ENCODE measurements at places on chromosomes 3 and 15.

GRCh38 chr3:178777718-178778411 is 241.6 kb downstream of the KCNMB2 start:
- DNase-seq = no peak

GRCh38 chr3:52685285-52685708 is 416 bp downstream of the PBRM1 start:
- DNase-seq = peak; percentile 47

- DNase-seq = no peak
Observed at GRCh38 chr3:146078031-146078430, 83.0 kb downstream of the PLOD2 start.

DNA sequence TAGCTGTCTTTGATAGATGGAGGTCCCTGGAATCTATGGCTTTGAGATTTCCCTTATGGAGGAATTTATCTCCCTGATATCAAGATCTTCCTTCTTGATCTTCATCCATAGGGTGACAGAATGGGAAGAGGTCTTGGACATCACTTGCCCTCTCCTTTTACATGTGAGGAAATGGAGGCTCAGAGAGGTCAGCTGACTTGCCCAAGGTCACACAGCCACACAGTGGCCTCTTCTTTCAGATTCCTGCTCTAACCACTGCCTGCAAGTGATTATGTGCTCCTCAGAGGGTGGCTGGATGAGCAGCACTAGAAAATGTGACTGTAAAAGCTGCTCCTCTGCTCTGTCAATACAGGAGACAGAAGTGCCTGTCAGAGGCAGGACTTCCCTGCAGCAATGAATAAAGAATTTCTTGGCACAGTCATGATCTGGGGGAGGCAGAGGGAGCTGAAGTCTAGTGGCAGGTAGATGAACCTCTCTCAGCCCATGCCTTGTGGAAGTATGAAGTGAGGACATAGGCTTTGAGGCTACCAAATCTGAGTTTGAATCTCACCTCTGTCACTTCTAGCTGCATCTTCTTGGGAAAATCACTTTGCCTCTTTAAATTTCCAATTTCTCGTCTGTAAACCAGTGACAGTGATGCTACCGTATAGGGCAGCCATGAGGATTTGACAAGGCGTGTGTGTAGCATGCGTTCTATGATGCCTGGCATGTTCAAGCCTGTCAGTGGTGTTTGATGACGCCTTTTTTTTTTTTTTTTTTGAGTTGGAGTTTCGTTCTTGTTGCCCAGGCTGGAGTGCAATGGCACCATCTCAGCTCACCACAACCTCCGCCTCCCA is 12.0 kb downstream of the SSUH2 start:
- DNase-seq = no peak

DNA sequence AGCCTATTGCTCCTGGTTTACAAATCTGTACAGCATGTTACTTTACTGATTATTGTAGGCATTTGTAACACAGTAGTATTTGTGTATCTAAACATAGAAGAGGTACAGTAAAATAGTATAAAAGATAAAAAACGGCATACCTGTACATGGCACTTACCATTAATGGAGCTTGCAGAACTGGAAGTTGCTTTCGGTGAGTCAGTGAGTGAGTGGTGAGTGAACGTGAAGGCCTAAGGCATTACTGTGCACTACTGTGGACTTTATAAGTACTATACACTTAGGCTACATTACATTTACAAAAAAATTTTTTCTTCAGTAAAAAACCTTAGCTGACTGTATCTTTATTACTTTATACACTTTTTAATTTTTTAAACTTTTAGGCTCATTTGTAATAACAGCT is 90.9 kb downstream of the RAP2B start:
- DNase-seq = no peak

DNA sequence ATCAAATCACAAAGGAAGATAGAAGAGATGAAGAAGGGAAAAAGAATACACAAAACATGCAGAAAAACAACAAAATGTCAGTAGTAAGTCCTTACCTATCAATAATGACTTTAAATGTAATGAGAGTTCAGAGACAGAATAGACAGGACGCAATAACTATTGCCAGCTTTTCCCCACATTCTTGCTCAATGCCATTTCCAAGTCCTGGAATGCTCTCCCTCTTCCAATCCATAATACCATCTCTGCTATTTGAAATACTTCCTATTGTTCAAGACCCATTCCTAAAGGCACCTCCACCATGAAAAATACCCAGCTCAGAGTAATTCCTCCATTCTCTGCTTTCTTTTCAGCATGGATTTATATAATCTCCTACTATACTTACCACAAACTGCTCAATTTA is 33.4 kb downstream of the CCDC54 start:
- DNase-seq = no peak

DNA sequence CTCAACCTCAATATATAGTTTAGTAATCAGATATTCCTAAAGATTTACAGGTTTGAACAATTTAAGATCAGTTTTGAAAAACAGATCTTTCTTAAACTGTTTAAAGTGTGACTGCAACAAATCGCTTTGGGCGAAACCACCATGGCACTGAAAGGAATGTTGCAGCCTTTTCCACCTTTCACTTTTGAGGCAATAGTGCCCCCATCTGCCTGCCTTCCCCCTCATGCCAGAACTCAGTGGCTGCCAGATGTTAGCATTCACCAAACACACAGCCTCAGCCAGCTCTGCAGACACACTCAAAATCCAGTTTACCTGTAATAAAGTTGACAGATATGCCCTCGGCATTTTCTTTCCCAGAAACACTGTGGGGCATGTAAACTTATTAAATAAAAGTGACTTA is 3.3 kb downstream of the LYSMD4 start:
- DNase-seq = no peak

- no peak for DNase-seq
Observed at GRCh38 chr15:60095711-60096110, 91.6 kb downstream of the FOXB1 start.

- DNase-seq = no peak
Observed at GRCh38 chr3:13879946-13880810, at the start of gene WNT7A. WNT7A (minus strand) TSS chr3:13880071; CDS start chr3:13879816, 255 bp downstream.

DNA sequence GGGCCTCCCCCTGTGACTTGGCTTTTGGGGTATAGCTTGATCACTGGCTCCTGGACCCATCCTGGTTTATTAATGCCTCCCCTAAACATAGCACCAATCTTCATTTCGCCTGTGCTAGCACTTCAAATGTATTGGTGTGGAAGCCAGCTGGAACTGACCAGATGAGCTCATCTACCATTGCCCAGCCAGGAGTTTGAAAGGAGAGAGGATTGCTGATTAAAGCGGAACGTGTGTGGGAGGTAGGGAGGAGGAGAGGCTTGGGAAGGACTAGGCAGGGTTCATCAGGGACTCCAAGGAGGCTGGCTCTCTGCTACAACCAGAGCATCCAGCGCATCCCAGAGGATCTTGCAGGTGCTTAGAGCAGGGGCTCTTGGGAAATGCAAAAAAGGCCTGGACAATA is 34.4 kb upstream of the TLE3 start:
- no peak for DNase-seq

- no peak for DNase-seq
Observed at GRCh38 chr15:33157371-33158037, 37.0 kb downstream of the FMN1 start.

DNA sequence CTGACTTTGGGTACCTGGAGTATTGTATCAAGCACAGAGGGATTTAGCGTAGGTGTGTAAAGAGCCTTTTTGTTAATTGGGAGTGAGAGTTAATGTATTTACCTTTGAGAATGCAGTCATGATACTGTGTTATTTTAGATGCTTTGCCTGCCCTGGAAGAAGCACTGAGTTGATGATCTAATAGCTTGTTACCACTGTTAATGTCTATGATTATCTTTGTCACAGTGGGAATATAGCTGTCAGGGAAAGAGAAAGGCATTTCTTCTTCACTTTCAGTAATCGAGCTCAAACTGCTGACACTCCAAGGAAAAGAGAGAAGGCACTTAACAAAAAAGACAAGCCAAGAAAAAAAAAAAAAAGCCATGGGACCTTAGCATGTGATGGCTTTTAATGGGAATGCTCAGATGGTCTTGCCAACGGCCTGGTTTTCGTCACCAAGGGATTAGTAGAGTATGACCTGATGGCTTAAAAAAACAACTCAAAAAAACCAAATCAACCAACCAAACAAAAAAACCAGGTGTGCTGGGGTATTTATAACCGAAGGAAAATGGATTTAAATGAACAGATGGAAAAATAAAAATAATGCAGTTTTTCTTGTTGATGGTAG is 387.4 kb downstream of the PTPRG start:
- no peak for DNase-seq

DNA sequence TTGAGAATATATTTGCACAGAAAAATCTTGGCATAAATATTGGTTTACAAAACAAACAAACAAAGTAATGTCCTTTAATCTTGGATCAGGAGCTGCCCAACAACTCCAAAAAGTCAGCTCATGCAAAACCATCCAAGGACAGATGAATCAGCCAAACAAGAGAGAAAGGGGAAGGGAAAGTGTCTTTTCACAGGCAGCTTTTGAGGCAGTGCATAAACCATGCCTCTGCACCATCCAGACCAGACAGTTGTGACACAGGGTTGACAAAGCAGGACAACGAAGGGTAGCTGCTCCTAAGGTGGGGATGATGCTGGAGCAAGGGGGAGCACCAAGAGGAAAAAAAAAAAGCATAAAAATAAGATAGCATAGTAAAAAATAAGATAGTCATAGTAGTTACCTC is 8.7 kb downstream of the CD86 start:
- no peak for DNase-seq

- DNase-seq = no peak
Observed at GRCh38 chr3:16658925-16659793, 53.9 kb upstream of the DAZL start.

GRCh38 chr3:193520738-193521137 is 34.0 kb downstream of the ATP13A4 start:
- no peak for DNase-seq

GRCh38 chr3:197024881-197025735 is 4.5 kb downstream of the MELTF start:
- no peak for DNase-seq

- no peak for DNase-seq
Observed at GRCh38 chr3:54628888-54629441, 298.9 kb downstream of the LRTM1 start.

DNA sequence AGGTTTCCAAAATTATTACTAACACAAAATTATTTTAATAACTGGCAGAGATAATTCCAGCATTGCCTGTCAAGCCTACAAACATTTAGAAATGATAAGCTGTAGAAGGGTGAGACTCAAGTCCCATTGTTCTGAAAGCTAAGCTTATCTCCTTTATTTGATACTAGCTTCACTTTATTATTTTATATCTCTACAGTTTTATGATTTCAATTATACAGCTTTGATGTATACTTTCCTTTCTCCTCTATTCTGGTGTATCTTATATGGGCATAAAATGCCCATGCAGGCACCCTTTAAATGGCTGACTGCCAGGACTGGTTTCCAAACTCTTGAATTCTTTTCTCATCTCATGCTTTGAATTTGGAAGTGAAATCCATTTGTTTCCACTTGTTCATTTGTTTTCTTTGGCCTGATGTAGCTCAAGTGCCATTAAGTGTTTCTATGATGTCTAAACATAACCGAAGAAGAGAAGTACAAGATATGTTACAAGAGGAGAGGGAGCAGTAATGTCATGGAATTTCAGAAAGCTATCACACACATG is 372.1 kb upstream of the ARHGEF26 start:
- DNase-seq = peak; percentile 60

DNA sequence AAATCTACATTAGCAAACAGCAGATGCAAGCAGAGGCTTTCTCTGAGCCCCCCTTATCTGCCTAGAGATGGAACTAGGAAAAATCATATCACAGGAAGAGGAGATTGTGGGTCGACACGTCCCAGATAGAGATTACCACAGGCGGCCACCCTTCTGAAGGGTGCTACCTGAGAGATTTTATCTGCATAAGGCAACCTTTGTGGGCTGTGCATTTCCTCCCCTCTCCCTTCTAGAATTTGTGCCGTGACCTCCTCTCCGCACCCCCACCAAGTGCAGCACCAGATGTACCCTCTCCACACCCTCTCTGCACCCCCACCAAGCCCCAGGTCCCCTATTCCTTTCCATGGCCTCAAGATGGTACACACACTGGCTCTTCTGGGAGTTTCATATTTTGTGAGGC is 27.4 kb downstream of the METTL6 start:
- DNase-seq = no peak

DNA sequence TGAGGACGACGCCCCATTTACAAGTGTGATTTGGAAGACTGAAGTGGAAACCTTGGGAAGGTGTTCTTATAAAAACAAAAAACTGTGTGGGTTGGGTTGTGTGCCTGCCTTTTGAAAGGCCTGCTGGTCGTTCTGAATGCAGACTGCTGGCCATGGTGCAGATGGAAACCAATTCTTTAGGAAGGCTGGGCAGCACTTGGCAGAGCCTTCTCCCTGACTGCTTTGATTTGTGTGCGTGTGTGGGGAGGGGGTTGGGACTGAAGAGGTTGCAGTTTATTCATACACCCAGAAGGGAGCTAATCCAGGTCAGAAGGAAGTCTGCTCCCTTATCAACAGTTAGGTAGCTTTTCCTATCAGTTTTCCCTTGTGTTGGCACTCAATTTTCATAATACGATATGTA is 288.7 kb downstream of the SOX2 start:
- DNase-seq = no peak

DNA sequence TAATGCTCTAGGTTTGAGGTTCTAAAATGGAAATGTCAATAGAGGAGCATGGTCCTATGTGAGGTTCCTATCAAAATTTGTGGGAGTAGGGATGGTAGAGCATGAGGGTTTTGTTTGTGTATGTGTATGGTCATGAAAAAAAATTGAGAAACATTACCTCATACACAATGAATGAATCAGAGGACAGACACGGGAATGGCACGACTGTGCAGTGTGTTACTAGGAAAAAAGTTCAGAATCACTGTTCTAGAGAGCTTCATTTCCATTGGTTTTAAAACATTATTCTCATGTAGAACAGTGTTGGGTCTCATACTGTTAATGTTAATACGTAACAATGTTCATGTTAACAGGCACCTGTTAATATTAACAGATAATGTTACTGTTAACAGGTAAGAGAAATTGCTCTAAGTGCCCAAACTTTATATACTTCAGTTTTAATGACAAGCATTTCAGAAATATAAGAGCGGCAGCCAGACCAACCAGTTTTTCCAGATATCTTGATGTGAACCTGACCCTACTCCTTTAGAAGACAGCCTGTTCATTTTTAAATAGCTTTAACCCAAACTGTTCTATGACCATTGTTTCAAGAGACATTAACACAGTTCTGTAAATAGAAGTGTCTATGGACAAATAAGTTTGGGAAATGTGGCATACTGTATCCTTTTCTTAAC is 48.0 kb downstream of the SLC15A2 start:
- DNase-seq = no peak

DNA sequence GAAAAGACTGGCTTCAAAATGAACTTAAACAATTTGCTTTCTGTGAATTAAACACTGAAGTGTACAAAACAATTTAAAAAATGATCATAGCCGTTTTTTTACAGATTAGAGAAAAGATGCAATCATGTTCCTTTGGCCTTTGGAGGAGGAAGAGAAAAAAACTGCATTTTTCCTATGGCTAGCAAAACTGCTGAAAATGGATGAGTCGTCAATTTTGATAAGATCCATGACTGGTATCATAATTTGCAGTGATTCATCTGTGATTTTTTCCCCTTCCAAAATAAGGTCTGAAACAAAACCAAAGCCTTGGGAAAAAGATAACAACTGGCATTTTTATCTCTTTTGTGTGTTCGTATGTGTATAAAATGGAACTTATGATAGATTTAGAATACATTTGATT is 255.6 kb upstream of the SATB1 start:
- no peak for DNase-seq

Measured in NCI-H524 treated with DMSO at 0.1 percent for 48 hours (cell line).